ENCODE measurements at places on chromosomes 1 and 21. TPM values are rescaled to one million over a fixed set of nuclear protein-coding genes. Genes with fewer than 3 reads are reported as not detected.

DNA sequence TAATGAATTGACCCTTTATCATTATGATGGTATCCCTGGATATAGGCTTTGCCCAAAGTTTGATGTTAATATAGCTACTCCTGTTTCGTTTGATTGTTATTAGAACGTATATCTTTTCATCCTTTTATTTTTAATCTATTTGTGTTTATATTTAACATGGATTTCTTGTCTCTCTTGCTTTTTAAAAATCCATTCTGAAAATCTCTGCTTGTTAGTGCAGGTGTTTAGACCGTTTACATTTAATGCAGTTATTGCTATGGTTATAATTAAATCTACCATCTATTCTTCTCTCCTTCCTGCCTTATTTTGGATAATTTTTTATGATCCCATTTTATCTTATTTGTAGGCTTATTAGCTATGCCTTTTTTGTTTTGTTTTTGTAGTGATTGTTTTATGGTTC lies 12.4 kb downstream of the TSNAX start:
- DNase-seq = no peak

The BLACAT1 gene
- not detected for total RNA-seq

The GBP2 gene
- 111 TPM for total RNA-seq

GRCh38 chr1:37726751-37727585 lies 34.7 kb downstream of the CDCA8 start:
- DNase-seq = no peak

GRCh38 chr1:177219554-177220458 lies 49.0 kb downstream of the BRINP2 start:
- peak; percentile 76 for DNase-seq

The FAM163A gene
- not detected for total RNA-seq

GRCh38 chr1:200438911-200439310 lies 29.1 kb upstream of the ZNF281 start:
- no peak for DNase-seq

- peak; percentile 98 for DNase-seq
Observed at GRCh38 chr1:54542120-54542961, 5.7 kb upstream of the ACOT11 start.

DNA sequence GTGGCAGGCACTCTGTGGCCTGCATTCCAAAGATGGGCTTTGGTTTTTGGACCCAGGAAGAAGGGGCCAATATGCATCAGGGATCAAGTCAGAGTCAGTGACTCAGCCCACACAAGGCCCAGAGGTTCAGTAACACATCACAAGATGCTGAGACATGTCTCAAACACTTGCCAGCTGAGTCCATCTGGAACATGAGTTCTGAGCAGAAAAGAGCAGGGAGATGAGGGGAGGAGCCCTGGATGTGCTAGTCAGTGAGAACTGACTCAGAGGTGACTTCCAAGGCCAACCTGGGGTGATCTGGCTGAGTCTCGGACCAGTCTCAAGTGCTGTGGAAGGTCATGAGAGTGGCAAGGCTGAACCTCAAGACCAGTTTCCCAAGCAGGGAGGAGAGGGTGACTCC lies 150.1 kb downstream of the CDC7 start:
- DNase-seq = peak; percentile 80

GRCh38 chr1:94093996-94094395 lies 27.0 kb downstream of the ABCA4 start:
- DNase-seq = no peak

DNA sequence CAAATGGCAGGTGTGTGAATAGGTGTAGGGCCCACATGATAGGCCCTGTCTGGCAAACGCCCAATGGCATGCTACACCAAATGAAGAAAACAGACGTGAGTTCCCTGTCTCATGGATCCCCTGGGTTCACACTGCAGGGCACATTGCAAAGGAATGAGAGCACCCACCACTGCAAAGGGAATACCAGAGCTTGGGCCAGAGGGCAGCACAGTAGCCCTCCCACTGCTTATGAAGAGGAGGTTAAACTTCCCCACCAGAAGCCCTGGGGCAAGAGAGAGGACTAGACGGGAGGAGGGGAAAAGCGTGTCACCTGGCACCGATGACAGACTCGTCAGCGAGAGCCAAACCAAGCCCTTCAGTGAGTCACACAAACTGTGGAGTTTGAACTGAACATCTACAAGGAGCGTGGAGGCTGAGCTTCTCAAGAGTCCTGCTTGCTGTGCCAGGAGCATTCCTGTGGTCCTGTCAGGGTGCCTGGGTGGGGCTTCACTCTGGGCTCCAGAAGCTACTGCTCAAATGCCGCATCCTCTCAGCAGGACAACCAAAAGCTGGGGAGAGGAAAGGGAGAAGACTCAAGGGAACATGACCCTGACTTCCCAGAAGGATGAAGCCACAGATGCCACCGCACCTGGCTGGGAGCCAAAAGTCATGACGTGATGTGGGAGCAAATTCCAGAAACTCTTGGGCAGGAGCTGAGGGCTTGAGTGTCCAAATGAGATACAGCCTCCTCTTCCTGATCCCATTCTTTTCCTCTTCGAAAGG lies 61.1 kb downstream of the TOMM20 start:
- DNase-seq = peak; percentile 100

DNA sequence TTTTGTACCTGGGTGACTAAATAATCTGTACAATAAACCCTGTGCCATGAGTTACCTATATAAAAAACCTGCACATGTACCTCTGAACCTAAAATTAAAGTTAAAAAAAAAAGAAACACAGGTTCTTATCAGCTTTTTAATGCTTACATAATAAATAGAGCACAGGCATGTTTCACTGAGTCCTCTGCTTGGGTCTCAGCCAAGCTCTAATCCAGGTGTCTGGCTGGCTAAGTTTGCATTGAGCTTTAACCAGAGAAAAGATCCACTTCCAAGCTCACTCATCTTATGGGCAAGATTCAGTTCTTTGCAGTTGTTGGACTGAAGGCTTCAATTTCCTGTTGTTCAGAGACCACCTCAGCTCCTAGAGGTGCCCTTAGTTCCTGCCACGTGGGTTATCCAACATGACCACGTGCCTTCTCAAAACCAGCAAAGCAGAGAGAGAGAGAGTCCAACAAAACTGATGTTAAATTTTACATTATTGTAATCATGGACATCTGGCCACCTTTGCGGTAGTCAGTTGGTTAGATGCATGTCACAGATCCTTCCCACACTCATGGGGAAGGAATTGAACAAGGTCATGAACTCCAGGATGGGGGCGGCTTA lies 68.2 kb upstream of the TMPRSS2 start:
- DNase-seq = no peak

GRCh38 chr1:193545171-193545570 lies 358.8 kb upstream of the B3GALT2 start:
- no peak for DNase-seq

DNA sequence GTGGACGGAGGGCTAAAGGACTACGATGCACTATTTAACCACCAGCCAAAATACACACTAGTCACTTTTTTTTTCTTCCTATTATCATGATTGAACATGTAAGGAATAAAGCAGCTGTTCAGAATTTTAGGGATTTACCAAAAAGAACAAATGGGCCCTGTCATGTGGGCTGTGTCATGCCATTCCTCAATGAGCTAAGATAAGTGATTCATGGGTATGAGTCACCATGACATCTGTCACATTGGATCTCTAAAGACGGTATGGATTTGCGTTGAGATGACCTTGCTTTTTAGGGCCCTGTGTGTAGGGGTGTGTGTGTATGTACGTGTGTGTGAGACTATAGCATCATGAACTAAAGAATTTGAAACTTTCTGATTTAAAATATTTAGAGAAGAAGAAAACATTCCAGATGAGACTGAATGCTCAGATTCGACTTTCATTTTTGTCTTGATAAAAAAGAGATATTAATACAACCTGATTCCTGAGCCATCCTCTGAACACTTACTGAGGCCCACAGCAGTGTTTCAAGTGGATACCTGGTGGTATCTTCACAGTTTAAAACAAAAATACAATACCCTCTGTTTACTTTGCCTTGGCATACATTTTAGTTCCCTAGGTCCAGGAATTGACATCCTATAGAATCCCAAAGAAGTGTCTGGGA lies 246.1 kb upstream of the DUSP10 start:
- DNase-seq = peak; percentile 94

- DNase-seq = no peak
Observed at GRCh38 chr1:186435336-186435735, 25.6 kb downstream of the PDC start.

DNA sequence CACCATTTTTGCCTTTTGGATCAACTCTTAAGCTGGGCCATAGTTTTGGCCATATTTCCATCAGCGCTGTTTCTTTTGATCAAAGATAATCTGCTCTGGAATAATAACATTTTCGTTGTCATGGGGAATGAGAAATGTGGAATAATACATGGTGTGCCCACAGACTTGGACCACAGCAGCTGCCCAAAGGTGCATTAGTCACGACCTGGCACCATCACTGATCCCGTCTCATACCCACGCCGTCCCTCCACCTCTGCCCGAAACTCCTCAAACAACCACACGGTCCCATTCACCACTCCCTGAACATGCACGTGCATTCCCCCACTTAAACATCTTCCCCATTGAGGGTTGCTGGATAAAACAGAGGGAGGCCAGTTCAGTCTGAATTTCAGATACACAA lies 76.9 kb downstream of the SLC66A1 start:
- peak; percentile 54 for DNase-seq

The IGSF21 gene
- total RNA-seq = not detected

- no peak for DNase-seq
Observed at GRCh38 chr1:20148571-20149500, 9.7 kb downstream of the PLA2G2F start.

The MFSD2A gene
- 15.9 TPM for total RNA-seq

The AKT3 gene
- 10.4 TPM for total RNA-seq

GRCh38 chr21:36727866-36728265 lies 29.0 kb downstream of the SIM2 start:
- no peak for DNase-seq
